ENCODE measurements at places on chromosomes 3 and 15.

- DNase-seq, result no peak
Measured at GRCh38 chr3:45509038-45509767, 85.3 kb upstream of the LIMD1 start.

DNA sequence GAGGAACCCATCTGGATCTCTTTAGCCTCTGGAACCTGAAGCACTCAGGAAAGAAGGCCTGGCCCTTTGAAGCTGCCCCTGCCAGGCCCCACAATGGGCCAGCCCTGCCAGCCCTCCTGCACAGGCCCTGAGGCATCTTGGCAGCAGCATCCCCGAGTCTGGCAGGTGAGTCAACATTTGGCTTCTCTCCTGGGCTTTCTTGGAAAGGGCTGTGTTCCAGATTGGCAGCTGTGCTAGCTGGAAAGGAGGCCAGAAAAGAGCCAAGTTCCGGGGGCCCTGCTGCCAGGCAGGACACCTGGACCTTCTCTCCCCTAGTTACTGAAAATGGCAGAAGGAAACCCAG lies 187.2 kb downstream of the SHQ1 start:
- no peak for DNase-seq

DNA sequence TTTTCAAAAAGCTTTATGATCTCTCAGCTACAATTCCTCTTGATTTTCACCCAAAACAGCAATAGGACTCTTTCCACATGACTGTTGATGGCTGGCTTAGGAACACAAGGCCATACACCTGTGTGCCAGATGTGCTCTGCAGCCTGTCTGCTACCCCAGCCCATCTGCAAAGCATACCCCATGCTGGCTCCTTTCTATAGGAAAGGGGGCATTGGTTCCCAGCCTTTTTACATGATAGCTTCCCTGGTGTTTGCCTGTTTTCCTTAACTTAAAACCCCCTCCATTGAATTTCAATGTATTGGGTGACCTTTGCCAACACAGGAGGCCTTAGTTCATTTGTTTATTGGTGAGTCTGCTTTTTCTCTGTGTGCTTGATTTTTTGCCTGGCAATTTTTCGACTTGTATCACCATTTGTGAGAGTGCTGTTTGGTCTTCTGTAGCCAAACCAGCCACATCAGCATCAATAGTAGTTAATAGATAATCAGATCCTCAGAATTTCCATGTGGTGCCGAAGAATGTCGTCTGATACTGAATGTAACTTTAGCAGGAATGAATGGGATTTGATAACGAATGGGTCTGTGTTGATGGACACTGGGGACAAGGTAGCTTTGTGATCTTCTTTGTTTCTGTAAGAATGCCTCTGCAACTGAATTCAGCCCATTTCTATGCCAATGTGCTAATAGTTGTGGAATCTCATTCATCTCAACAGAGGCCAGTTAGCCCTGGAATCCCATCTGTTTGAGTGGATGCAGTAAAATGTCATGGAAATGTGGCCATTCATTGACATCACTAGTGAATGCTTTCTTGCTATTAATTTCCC lies 272.2 kb upstream of the RARB start:
- DNase-seq, result no peak

GRCh38 chr3:20673866-20674265 lies 487.9 kb upstream of the SGO1 start:
- DNase-seq, result no peak

DNA sequence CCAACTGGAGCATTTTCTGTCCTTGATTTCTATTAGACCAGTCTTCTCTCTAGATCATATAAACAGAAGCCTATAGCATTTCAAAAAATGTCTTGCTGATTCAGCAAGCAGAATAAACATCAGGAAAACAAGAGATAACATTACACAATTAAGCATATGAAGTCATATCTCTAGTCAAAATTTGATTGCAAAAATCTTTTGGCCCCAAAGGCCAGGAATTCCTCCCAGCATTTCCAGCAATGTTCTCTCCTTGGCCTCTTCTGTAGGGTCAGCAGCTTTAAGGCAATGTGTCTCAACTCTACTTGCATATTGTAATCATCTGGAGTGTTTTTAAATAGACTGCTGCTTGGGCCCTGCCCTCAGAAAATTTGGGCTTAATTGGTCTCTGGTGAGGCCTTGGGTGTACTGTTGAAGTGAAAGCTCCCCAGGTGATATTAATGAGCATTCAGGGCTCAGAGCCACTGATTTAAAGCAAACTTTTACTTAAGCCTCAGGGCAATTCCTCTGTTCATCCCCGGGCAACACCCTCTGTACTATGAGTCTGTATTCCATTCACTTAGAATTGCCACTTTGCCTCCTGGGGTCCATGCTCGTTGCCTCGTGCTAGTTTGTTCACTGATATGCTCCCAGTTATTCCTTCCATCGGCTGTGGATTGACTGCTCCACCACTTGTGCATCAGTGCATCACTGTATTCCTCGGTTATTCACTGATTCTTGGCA lies 1072.6 kb downstream of the ROBO2 start:
- no peak for DNase-seq

- no peak for DNase-seq
Measured at GRCh38 chr3:28114893-28115292, 126.5 kb upstream of the CMC1 start.

DNA sequence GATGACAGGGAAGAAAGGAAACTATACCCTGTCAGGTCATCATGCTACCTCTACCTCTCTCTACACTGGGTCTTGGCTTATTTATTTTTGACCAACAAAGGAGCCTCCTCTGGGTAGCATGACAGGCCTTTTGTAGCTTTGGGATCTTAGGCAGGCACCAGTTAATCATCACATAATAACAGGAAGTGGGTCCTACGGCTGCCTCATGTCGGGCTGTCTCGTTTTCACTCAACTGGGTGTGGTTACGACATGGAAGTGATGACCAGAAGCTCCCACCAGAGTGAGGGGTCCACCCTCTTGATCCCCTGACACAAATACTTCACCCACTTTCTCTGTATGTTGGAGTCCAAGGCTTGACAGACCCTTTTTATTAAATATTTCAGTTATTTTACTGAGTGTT lies 105.3 kb downstream of the CD47 start:
- peak; percentile 11 for DNase-seq

DNA sequence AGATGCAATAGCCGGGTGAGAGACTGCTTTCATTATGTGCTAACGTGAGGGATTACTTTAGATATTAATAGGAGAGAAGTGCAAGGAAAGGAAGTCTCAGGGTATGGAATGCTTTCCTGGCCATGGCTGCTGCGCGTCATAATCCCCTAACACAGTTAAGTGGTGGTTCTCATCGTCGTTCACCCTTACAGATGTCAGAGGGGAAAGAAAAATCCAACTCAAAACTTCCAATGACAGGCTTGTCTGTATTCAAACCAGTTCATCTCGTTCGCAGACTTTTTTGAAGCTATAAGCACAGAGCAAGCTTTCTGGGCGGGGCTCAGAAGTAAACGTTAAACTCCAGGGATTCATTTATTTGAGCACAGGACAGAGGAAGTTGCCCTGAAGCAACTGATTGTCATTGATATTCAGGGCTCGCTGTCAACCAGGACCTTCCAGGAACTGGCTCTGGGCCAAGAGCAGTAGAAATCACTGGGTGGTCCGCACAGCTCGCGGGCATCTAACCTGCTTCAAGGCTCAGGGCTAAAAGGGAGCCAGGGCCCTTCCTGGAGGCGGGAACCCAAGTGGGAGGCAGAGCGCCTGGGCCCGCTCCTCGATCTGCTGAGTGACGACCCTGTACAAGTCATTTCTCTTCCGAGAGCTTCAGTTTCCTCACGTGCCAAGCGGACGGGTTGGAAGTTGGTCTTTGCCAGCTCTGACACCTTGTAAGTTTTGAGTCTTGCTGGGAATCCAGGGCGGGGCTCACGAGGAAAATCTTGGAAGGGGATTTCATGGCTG lies 1.1 kb upstream of the LPP start:
- DNase-seq, result no peak

- no peak for DNase-seq
Measured at GRCh38 chr3:142892714-142893113, 3.8 kb upstream of the PCOLCE2 start.

- DNase-seq, result no peak
Measured at GRCh38 chr3:9248522-9249271, 749 bp downstream of the SRGAP3 start.

GRCh38 chr3:48617559-48617958 lies 4.0 kb downstream of the TMEM89 start:
- DNase-seq, result no peak

DNA sequence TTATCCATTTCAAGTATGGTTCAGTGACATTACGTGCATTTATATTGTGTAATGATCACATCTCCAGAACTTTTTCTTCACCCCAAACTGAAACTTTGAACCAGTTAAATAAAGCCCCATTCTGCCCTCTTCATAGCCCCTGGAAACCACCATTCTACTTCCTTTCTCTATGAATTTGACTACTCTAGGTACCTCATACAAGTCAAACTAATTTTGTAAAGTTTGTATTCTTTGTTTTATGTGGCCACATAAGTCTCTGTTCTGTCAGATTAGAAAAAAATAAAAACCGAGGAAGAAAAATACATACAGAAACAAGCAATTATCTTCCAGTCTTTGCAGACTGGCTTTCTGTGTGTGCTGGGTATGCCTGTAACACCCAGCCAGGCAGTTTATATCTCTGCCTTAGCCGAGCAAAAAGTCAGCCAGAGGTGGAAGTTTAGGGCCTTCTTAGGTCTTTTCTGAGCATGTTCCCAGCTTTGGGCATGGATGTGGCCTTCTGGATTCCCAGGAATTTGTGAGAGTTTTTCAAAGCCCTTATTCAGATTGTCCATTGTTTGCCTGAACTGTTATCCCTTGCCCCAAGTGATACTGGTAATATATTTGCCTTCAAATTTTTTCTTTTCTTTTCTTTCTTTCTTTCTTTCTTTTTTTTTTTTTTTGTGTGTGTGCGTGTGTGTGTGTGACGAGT lies 6.0 kb upstream of the GRAMD1C start:
- DNase-seq, result no peak

DNA sequence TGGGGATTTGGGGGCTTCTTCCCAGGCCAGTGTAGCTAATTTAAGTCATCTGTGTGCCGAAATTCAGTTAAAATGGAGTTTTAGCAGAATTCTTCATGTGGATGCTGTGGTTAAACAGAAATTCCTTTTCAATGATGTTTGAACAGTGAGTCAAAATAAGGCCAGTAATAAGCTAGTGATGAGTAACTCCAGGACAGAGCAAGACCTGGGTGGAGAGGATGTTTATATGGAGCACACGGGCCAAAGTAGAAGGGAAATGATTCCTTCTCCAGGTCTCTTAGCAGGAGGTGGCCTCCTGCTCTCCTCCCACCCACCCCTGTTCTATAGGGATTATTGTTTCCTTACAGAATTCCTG lies 31.9 kb upstream of the UACA start:
- no peak for DNase-seq

DNA sequence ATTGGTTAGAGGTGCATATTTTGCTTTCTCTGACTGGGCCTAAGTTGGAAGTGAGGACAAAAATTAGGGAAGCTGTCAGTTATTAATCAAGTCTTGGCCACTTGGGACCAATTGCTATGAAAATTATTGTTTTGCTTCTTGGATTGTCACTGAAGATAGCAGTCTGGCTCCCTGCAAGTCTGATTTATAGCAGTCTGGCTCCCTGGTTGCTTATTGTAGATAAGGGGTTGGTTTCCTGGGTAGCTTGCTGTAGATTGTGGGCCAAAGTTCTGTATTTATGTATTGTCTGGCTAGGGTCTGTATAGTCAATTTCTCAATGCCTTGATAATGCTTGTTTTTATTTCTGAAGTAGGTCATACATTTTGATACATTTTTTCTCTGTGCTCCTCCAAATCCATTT lies 13.3 kb upstream of the DRD3 start:
- no peak for DNase-seq

DNA sequence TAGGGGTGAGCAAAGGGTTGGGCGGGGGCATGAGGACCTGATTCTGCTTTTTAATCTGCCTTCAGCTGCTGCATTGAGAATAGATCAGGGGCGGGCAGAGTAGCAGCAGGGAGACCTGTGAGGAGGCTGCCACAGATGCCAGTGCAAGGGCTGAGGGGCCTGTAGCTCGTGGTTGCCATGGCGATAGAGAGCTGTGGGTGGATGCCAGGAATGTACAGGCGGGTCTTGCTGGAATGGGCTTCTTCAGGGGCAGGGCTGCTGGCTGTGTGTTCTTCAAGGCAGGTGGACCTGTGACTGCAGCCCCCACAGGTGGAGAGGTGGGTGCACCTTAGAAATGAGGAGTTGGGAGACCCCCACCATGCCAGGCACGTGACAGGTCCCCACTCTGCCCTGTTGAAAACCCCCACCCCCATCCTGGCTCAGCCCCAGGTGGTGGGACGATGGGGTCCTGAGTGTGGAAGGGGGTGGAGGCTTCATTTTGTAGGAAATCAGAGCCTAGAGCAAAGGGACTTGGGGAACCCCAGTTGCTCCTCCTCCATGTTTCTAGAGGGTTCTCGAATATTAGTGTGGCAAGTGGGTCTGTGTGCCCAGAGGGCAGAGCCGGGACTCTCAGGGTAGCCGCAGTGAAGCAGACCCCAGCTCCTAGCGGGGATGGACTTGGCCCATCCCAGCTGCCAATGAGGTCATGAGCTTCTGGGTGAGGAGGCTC lies 38.3 kb downstream of the SLC6A6 start:
- DNase-seq, result no peak

GRCh38 chr3:60919296-60919695 lies 332.0 kb downstream of the FHIT start:
- DNase-seq, result no peak

GRCh38 chr15:43184407-43185124 lies 637 bp upstream of the CCNDBP1 start:
- DNase-seq, result no peak

DNA sequence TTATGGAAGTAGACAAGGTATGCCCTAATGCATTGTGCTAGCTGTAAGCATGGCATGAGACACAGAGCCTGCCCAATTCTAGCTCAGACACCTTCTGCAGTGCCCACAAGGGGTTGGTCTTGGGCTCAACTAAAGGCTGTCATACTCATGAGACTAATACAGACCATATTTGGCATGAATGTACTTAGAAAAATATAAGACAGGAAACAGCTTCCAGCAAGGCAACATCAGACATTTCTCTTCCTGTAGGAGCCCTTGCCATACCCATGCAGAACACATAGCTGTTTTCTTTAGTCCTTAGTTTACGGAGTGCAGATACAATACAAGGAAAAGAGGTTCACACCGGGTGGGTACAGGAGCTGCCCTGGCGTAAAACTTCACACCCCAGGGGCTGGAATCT lies 30.5 kb upstream of the NR1I2 start:
- no peak for DNase-seq

DNA sequence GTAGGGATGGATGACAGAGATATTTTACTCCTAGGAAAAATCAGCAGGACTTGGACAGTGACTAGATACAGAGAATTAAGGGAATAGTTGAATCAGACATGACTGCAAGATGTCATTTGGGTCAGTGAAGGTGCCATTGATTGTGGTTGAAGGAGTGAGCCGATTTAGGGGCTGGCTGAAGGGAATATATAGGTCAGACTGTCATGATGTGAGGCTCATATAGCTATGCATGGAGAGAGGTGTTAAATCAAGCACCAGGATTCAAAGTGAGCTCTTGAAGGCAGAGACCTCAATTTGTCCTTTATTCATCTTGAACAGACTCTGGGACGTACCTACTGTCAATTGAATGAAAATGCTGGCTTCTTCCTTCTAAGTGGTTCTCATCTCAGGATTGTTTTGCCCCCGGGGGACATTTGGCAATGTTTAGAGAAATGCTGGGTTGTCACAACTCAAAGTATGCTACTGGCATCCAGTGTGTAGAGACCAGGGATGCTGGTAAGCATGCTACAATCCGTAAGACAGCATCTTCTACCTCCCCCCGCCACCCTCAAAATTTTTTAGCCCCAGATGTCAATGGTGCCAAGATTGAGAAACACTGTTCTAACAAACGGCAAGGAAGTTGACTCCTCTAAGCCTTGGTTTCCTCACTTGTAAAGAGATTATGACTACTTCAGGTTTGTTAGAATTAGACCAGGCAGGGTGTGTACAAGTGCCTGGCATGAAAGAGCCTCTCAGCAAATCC lies 7.8 kb downstream of the ATP2C1 start:
- DNase-seq, result no peak

- DNase-seq, result no peak
Measured at GRCh38 chr15:101646672-101647071, 5.5 kb downstream of the TM2D3 start.
